Activated naive CD8-positive, alpha-beta T cell treated with anti-CD3 and anti-CD28 coated beads for 36 hours (primary cell): ENCODE measurements at places on chromosomes 6 and 20. TPM values are rescaled to one million over a fixed set of nuclear protein-coding genes. Genes with fewer than 3 reads are reported as not detected.

DNA sequence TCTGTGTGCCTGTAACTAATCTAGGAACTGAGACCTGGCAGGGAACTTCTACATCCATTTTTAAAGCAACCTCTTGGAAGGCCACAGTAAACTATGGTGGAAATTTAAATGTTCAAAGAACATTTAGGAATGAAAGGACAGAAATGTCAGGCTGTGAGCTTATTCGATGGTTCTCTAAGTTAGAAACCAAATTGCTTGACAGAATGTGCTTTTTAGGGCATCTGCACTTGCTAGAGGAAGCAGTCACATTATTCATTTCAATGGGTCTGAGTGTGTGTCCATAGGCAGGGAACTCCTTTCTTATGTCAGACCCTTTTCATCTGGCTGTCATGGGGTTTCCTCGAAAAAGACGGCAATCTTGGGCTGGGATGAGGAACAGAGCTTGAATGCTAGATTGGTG is 84.4 kb downstream of the PPP1R14C start:
- no peak for DNase-seq

GRCh38 chr6:149211046-149211571 is 106.4 kb upstream of the TAB2 start:
- DNase-seq, result peak; percentile 16

- no peak for DNase-seq
Measured at GRCh38 chr6:105907301-105907700, 178.8 kb upstream of the PRDM1 start.

DNA sequence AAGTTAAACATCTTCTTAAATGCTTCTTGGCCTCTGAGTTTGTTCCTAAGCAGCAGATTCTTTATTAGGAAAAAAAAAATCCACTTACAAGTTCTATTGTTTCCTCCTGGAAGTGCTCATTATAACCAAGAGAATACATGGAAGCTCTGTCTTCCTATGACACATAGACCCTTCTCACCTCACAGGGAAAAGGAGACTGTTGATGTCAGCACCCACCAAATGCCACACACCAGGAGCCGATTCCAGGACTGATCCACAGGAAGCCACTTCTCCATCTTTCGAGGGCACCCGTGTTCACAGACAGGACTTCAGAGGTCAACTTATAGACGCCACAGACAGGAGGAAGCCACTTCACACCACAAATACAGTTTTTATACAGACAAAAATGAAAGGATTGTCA is 13.4 kb upstream of the BNIP5 start:
- no peak for DNase-seq

DNA sequence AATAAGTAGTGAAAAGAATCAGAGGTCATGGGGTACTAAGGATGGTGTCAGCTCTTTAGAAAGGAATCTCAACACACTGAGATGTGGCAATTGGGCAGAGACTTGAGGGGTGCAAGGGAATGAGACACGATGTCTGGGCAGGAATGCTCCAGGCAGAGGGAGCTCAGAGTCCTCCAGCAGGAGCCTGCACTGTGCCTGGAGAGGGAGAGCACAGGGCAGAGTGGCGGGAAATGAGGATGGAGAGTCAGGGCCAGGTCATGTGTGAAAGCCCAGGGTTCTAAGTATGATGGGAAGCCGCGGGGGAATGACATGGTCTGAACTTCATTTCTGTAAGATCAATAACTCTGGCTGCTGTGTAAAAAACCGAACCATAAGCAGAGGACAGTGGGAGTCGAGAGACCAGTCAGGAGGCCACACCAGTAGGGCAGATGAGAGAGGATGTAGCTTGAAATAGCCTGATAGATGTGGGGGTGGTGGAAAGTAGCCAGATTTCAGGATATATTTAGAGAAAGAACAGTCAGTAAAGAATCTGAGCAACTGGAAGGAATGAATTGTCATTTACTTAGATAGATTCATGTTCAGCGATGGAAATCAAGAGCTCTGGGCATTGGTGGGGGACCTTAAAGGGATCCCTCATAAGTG is 133.4 kb upstream of the DTNBP1 start:
- DNase-seq, result no peak

DNA sequence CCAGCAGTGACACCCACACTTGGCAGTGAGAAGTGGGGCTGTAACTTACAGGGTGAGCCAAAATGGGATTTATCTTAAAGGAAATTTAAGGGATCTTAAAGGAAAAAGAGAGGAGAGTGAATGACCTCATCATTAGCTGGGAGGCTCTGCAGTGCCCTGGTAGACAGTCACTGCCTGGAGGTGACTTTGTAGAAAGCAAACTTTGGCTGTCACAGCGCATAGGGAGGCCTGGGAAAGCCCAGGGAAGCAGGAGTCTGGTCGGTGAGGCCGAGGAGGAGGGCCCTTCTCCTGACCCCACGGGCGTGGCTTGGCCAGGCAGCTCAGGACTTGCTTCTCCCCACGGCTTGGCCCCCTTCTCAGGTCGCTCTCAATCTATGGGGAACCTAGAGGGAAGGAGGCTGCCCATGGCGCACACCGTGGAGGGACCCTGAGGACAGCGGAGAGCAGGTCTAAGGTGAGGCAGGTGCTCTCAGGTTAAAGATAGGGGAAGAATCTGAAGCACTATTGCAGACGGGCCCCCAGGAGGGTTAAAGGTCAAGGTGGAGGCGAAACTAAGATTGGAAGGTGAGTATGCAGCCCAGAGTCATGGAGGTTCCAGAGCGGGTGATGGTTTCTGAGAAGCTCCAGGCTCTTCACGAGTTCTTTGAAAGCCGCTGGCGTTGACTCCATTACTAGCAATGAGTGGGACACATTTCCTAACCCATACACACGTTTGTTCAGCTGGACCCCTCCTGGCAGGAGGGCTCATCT is 15.6 kb upstream of the RIPK1 start:
- no peak for DNase-seq

DNA sequence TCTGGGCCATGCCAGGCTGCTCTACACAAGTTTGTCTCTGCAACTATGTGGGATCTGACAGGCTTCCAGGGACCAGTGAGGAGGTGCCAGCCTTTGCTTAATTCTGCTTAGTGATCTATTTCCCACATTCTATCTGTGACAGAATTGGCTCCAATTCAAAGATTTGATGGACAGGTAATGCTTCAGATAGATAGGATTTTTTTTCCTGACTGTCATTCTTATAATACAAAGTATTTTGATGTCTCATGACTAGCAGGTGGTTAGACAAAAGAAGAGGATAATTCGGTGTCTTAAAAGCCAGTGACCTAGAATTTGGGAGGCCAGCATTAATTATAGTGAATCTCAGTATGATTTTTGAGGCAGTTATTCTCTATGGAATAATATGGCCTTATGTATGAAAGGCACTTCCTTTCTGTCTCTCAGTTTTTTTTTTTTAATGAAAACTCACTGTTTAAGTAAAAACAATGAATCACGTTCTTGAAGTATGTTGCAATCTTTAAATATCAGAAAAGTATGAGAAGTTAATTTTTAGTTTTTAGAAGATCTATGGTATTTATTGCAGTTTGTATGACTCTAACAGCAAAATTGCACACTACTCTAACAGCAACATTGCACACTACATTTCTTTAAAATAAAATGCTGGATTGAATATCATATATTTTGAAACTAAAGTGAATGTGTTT is 43.7 kb downstream of the TMEM200A start:
- no peak for DNase-seq

The CST9L gene
- not detected for total RNA-seq

The CALHM4 gene
- total RNA-seq, result not detected

- DNase-seq, result no peak
Measured at GRCh38 chr20:37267667-37268313, 6.2 kb upstream of the GHRH start.

GRCh38 chr6:99780556-99780885 is 173.9 kb downstream of the PRDM13 start:
- no peak for DNase-seq

- DNase-seq, result no peak
Measured at GRCh38 chr6:148736774-148737412, 9.9 kb upstream of the UST start.

GRCh38 chr6:75334266-75335040 is 49.9 kb upstream of the TMEM30A start:
- DNase-seq, result no peak

DNA sequence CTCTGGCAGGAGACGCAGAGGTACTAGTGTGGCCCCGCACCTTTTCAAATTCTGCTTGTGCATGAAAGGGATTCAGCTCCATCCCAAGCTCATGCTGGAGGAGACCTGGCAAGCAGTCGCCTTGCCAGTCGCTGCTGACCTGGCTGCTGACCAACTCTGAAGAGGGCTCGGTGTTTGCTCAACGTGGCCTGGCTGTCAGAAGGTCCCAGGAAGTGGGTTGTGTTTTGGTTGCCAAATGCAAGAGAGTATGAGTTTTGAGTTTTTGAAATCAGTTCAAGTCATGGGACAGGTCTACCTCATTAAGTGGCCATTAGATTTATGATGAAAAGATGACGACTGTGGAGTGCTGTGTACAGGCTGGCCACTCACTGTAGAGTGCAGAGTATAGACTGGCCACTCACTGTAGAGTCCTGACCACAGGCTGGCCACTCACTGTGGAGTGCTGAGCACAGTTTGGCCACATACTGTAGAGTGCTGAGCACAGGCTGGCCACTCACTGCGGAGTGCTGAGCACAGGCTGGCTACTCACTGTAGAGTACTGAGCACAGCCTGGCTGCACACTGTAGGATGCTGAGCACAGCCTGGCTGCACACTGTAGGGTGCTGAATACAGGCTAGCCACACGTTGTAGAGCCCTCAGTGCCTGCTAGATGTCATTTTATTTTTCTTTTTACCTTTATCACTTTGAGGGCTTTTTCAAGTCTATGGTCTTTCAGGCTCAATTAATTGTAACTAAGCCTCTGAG is 193.9 kb downstream of the ZNF217 start:
- DNase-seq, result no peak

DNA sequence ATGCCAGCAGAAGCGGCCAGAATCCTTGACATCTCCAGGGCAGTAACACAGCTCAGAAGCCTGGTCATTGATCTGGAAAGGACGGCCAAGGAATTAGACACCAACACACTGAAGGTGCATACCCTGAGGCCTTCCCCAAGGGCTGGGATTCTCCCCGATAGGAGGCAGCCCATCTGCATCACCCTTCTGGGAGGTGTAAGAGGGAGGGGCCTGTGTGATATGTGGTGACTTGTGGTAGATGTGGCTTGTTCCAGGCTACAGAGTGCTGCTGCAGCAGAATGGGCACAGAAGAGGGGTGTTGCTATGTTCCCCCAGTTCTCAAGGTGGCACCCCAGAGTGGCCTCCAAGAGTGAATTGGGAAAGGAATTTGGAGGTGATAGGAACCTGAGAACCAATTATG is 11.2 kb downstream of the TRIM40 start:
- no peak for DNase-seq

DNA sequence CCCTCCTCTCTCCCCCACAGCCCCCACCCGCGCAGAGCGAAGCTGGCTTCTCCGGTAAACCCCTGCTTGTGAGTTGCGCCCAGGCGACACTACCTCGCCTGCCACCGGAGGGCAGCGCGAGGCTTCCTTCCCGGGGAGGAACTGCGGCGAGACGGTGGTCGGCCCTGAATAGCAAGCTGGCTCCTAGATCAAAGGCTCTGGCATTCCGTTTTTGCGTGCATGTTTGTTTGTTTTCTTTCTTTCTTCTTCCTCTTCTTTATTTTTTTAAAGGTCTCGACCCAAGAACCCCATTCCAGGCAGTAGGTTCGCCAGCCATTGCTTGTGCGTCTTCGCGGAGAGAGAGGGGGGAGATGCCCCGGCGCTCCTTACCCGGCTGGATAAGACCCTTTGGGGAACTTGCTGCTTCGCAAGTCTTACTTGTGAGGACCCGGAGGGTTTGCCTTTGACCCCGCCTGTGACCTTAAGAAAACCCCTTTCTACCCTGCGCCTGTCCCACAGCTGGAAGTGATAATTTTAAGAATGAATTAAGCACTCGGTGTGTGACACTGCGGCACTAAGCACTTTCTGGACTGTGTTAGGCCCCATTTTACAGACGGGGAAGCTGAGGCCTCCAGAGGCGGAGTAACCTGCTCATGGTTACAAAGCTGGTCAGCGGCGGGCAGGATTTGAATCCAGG is 92.7 kb upstream of the SIRPA start:
- DNase-seq, result peak; percentile 63

- no peak for DNase-seq
Measured at GRCh38 chr6:149127212-149127611, 190.3 kb upstream of the TAB2 start.

DNA sequence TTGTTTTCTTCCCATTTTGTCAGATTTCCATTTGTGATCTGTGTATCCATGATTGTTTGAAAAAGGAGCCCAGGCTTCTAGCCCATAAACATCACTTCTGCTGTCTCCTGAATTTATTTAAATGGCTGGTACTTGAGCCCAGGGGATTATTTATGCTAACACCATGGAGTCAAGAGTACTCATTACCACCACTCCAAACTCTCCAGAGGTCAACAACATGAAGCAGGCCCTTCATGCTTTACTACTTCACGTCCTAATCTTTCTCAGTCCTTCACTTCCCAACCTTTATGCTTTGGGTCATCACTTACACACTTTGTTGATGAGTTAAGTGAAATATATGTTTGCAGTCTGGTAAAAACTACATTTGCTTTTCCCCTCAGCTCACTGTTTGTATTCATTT is 247.8 kb downstream of the BMP2 start:
- no peak for DNase-seq

The GLO1 gene
- 163 TPM for total RNA-seq

GRCh38 chr6:37077905-37078296 is 72.4 kb downstream of the FGD2 start:
- DNase-seq, result no peak

GRCh38 chr20:42739683-42740082 is 450.0 kb downstream of the PTPRT start:
- DNase-seq, result no peak

- no peak for DNase-seq
Measured at GRCh38 chr6:125810445-125810844, 19.7 kb downstream of the NCOA7 start.

DNA sequence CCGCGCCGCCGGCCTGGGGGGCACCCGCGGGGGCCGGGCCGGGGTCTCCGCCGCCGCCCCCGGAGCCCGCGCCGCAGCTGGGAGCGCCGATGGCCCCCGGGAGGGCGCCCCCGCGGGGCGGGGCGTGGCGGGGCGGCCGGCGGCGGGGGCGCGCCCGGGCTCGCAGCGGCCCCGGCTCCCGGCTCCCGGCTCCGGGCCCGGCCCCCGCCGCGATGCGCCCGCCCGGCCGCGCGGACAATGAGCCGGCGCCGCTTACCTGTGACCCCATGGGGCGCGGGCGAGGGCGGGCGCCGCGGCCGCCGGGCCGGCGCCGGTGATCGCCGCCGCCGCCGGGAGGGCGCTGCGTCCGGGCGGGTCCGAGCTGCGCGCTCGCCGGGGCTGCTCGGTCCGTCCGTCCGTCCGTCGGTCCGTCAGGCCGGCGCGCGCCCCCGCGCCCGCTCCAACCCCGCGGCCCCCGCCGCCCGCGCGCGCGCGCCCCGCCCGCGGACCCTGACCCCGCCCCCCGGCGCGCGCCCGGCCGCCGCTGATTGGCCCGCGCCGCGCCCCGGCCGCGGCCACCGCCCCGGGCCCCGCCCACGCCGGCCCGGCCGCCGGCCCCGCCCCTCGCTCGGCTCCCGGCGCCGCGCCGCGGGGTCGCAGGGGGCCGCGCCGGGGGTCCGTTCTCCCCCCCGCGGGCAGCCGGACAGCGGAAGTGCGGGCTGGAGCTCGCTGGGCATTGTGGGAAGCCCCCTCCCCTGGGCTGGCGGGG is at the start of gene ZBTB46:
ZBTB46 (minus strand) TSS at position 424 of the 748 bp plus-strand sequence. CDS start 40,507 bp downstream, outside the sequence.
- peak; percentile 64 for DNase-seq
